ENCODE measurements at places on chromosomes 6 and 20.

GRCh38 chr20:2564406-2564805 lies 28.0 kb downstream of the TMC2 start:
- no peak for DNase-seq

DNA sequence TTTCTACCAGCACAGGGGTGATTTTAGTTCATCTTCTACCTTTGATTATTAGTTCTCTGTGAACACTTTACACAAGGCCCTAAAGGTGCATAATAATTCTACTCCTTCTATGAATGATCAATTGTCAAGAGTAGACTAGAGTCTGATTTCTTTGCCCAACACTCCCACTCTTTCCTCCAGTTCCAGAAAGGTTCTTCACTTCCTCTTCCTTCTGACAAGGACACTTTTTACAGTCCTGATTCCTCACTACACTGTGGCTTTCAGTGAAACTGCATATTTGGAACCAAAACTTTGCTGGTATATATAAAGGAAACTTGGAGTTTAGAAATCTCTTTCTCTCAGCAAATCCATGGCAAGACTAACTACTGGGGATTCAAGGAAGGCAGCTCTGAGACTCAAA lies 10.6 kb upstream of the RSPO3 start:
- no peak for DNase-seq

- no peak for DNase-seq
Observed at GRCh38 chr6:36691011-36691410, 6.6 kb upstream of the RAB44 start.

DNA sequence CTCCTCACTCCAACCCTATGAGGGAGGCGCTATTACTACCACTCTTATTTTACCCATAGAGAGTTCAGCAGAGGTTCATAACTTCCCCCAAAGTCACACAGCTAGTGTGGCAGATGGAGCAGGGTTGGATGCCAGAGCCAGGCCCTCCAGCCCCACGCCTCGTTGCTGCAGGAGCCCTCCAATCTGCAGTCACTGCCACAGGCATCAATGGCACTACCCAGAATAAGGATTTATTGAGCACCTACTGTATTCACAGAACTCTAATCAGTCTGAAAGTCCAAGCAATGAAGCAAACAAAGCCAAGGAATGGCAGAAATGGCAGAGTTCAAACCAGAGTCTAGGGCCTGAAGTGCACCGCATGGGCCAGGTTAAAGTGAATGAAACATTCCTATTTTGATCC lies 144.9 kb downstream of the LPA start:
- no peak for DNase-seq

- DNase-seq: peak; percentile 44
Observed at GRCh38 chr6:110418594-110418993, 3.2 kb upstream of the DDO start.

DNA sequence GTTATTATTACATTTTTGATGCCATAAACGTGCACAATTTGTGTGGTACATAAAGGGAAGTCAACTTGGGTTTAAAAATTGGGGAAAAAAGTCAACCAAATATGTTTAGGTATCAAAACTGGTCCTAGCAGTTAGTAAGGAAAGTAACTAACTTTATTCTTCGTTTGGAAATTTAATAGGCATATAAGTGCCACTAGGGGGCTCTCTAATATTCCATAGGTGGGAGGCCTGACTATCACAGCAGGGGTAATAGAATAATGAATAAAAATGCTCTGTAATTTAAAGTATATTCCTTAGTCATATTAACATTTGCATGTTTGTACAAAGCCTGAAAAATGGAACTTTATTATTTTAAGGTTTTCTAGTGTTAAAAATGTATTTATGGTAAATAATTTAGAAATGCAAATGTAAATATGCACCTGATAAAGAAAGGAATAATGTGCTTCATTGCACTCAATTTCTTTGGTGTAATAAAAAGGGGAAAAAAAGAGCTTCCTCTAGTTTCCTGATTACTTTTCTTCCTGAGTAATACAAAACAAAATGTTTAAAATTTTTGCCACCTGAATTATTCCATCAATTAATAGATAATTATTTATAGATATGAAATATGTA lies 125.7 kb upstream of the HDAC2 start:
- peak; percentile 32 for DNase-seq

DNA sequence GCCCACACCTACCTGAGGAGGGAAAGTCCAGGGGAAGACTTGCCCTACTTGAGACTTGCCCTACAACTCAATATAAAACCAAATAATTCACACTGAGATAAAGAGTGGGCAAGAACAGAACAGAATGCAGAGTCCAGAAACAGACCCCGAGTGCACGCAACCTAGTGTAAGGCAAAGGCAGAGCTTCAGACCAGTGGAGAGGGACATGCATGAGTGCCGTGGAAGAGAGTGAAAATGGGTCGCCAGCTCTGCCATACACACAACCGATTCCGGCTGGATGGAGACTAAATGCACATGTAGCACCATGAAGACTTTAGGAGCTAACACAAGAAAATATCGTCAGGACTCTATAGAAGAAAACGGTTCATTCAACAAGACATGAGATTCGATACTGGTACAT lies 58.8 kb upstream of the CST7 start:
- no peak for DNase-seq

DNA sequence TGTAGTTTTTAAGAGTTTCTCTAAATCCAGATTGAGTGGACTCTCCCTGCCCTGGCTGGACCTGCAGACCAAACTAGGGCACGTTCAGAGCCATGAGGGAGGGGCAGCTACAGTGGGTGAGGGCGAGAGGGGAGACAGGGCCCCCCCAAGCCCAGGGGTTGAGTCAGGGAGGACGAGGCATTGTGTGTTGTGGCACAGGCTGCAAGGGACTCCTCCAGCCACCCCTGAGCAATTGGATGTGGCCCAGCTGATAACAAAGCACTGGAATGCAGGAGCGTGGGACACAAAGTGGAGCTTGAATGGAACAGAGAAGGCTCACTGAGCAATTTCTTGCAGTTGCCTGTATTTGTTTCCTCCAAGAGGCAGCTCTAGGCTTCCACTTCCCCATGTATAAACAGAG lies 43.5 kb upstream of the MYL9 start:
- no peak for DNase-seq

DNA sequence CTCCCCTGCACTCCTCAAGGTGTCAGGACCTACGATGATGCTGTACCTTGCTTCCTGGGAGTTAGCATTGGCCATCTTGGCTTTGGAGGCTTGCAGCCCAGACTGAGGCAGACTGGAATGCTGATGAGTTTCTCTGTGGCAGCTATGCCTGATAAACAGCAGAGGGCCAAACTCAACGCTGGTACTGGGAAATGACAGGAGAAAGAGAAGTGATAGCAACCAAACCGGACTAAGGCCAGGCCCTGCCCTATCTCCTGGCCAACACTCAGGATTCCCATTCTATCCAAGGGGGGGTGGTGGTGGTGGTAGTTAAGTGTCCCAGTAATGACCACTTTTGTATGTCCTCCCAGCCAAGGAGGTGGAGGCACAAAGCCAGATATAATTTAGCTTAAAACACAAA lies 90.0 kb upstream of the DTNBP1 start:
- DNase-seq: no peak

GRCh38 chr20:13777171-13777601 lies 7.5 kb downstream of the ESF1 start:
- no peak for DNase-seq

DNA sequence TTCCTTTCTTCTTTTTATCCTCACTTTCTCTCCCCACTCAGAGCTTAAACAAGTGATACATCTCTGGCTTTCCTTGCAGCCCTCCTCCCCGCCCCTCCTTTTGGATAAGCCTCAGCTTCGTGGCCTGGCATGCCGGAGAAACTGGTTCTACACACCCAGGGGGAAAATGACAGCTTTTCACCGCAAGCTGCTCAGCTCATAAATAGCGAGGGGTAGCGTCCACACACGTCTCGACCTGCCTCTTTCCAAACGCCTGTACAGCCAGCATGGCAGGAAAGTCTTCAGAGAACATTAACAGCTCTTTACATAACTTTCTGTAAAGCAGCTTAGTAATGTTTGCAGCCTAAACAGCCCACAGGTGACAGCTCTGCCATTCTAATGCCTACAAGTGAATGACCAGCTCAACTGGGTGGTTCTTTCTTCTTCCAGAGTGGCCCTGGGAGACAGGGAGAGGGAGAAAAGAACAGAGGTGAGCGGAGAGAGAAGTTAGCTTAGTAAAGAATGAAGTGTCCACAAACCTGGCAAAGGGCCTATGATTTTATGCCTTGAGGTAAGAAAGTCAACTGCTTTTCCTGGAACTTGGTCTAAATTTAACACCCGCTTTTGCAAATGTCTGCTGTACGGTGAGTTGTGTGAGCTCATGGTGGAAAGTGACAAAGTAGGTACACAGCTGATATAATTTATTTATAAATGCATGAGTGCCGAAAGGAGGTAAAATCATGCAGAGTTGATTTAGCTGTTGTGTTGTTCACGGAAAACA lies 251.5 kb downstream of the TFAP2A start:
- no peak for DNase-seq

GRCh38 chr6:1820165-1820564 lies 210.4 kb downstream of the FOXC1 start:
- no peak for DNase-seq

- DNase-seq: no peak
Observed at GRCh38 chr6:170444811-170445211, 108.3 kb downstream of the PSMB1 start.

DNA sequence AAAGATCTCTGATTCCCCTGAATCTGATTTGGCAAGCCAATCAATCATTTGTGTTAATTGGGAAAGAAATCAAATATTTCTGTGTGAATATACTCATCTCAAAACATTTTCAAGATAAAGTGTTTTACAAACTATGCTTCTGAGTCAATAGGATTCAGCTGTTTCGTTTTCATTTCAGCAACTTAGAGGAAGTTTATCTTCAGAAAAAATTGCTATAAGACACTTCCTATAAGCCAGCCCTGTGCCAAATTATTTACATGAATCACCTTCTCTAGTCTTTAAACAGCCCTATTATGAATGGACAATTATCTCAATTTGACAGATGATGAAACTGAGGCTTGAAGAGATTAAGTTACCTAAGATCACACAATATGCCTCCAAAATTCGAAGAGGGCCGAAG lies 10.9 kb downstream of the DEFB129 start:
- DNase-seq: no peak

GRCh38 chr6:148997865-148998264 lies 251.0 kb downstream of the UST start:
- DNase-seq: no peak

DNA sequence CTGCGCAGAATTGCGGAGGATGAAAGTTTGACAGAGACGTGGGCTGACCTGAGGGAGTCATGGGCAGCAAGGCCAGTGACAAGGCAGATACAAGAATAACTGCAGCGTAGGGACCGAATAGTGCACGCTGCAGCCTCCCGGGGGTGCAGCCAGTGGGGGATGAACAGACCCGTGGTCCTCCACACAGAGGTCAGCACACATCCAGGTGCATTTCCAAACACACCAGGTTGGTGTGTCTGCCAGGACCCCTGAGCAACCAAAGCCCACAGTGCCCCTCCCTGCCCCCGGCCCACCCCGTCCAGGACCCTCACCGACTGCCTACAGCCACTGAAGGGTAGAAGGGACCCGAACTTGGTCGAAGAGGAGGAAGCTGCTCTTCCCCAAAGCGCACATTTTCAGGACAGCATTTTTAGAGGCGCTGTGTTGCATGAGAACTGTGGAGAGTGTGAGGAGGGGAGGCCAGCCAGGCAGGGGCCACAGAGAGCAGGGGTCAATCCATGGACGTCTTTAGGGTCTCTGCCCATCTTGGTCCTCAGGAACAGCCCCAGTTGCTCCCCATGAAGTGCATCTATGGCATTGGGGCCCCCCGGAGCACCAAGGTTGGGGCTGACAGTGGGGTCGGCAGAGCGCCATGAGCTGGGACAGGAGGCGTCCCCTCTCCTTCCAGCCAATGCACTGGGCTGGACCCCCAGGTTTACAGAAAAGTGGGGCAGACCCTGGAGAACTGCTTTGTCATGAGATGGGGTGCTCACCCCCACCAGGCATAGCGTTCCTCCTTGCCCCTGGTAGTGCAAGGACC lies 157.8 kb upstream of the AFDN start:
- DNase-seq: no peak

- no peak for DNase-seq
Observed at GRCh38 chr6:89186762-89187161, 30.4 kb downstream of the GABRR1 start.
